ENCODE measurements at places on chromosomes 12 and 14. TPM values are rescaled to one million over a fixed set of nuclear protein-coding genes. Genes with fewer than 3 reads are reported as not detected.

TCL1B gene
- polyA plus RNA-seq, result not detected

KRT83 gene
- polyA plus RNA-seq, result not detected

OTOGL gene
- not detected for polyA plus RNA-seq

ACOT6 gene
- 0.16 TPM for polyA plus RNA-seq
